Karpas-422 (cell line): ENCODE measurements at places on chromosomes 11 and 22. TPM values are rescaled to one million over a fixed set of nuclear protein-coding genes. Genes with fewer than 3 reads are reported as not detected.

GRCh38 chr11:1765871-1766718 lies 2.4 kb upstream of the CTSD start:
- H3K27ac ChIP-seq: no peak overlapping the region
- no peak overlapping the region for H3K4me3 ChIP-seq
- H3K4me1 ChIP-seq: peaks cover 16% of the 10 kb centered on the region
- H3K36me3 ChIP-seq: no peaks in the 10 kb centered on the region

GRCh38 chr11:7020183-7020917 lies at the start of the genes NLRP14 and ZNF214:
Gene NLRP14, plus strand, starts transcription at chr11:7020479. Its CDS starts 18,108 bp downstream, at chr11:7038587.
Gene ZNF214, minus strand, starts transcription at chr11:7020346. Its CDS starts 17,511 bp downstream, at chr11:7002835.
- H3K4me3 ChIP-seq: no peak within 1 kb of the TSS
- H3K27me3 ChIP-seq: no peaks in the 10 kb centered on the region
- no peaks in the 10 kb centered on the region for H3K4me1 ChIP-seq
- H3K27ac ChIP-seq: no peak within 1 kb of the TSS

Gene PHETA2
- total RNA-seq: not detected in 2 replicates

DNA sequence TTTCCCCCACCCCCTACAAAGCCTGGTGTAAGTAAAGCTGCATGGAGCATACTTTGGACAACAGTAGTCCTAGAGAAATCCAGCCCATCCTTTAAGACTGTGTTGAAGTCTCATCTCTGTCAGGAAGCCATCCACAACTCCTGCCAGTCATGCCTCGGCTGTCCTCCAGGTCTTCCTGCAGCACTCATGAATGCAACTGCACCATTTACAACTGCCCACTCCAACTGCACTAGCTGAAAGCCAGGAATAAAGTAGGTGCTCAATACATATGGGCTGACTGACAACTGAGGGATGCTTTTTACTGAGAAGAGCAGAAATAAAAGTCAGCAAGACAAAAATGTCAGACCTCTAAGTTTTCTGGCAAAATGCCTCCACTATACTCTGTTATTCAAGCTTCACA lies 27.4 kb downstream of the IL18BP start:
- no peak overlapping the region for H3K27ac ChIP-seq
- H3K4me3 ChIP-seq: no peak overlapping the region
- H3K4me1 ChIP-seq: no peaks in the 10 kb centered on the region
- DNase-seq: no peak
- H3K27me3 ChIP-seq: no peaks in the 10 kb centered on the region

DNA sequence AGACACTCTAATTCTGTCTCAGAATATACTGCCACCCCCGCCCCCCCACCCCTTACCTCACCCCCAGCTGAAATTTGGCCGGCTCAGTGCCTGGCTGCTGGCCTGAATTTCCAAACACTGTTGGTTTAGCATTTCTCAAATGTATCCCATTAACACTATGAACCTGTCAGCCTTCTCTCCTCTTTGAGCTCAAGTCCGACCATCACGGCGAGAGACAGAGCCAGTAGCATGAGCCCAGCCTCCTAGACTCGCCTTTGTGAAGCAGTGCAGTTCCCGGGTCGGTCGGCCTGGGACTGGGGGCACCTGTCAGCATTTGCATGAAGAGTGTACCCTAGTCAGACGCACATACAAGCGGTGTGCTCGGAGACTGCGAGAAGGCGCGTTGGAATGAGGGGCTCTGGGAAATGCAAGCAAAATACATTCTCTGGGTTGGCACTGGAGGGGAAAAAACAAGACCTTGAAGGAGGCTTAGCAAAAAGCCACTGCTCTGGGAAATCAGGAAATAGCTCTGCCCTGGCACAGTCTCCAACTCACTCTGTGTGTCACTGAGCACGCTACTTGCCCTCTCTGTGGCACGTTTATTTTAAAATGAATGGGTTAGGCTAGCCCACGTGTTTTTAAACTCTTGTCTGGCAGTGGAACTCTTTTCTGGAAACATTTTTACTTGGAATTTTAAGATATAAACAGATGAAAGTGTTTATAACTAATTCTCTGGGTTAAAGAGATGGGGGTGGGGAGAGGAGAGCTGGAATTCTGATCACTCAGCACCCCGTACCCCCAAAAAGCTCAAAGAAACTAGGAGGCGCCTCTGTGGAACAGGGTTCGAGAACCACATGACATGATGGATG lies 108.3 kb downstream of the TIMP3 start:
- H3K27me3 ChIP-seq: no peaks in the 10 kb centered on the region
- H3K36me3 ChIP-seq: no peaks in the 10 kb centered on the region
- H3K4me1 ChIP-seq: no peaks in the 10 kb centered on the region
- H3K4me3 ChIP-seq: no peak overlapping the region

DNA sequence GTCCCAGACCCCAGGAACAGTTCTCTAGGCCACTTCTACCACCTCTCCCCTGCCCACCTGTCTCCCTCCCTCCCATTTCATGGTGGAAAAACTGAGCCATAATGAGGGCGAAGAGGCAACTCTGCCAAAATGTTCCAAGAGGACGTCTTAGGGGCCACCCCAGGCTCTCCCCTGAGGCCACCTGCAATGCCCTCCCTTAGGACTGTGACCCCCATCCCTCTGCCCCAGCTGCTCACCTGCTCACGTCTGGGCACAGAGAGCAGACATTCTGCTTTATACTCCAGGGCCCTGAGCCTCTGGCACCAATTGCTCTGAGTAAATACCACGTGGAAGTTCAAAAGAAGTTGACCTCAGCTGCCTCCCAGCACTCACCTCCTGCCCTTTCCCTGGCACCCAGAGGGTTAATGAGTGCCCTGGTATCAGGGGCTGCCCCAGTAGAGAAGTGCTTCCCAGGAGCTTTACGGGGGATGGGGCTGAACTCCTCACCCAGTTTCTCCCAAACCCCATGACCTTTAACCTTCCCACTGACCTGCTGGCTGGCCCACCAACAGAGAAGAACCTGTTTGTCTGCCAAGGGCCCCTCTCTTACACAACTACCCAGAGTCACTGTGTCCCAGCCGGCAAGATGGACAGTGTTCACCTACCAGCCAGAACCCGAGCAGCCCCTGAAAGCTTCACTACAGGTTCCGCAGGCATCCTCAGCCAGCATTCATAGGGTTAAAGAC lies 627 bp upstream of the APOA5 start:
- H3K27me3 ChIP-seq: no peaks in the 10 kb centered on the region
- H3K4me1 ChIP-seq: peaks cover 6% of the 10 kb centered on the region
- H3K36me3 ChIP-seq: no peaks in the 10 kb centered on the region
- no peak overlapping the region for H3K27ac ChIP-seq
- no peak for DNase-seq
- no peak overlapping the region for H3K4me3 ChIP-seq

Gene PDE3B
- not detected in 2 replicates for total RNA-seq

DNA sequence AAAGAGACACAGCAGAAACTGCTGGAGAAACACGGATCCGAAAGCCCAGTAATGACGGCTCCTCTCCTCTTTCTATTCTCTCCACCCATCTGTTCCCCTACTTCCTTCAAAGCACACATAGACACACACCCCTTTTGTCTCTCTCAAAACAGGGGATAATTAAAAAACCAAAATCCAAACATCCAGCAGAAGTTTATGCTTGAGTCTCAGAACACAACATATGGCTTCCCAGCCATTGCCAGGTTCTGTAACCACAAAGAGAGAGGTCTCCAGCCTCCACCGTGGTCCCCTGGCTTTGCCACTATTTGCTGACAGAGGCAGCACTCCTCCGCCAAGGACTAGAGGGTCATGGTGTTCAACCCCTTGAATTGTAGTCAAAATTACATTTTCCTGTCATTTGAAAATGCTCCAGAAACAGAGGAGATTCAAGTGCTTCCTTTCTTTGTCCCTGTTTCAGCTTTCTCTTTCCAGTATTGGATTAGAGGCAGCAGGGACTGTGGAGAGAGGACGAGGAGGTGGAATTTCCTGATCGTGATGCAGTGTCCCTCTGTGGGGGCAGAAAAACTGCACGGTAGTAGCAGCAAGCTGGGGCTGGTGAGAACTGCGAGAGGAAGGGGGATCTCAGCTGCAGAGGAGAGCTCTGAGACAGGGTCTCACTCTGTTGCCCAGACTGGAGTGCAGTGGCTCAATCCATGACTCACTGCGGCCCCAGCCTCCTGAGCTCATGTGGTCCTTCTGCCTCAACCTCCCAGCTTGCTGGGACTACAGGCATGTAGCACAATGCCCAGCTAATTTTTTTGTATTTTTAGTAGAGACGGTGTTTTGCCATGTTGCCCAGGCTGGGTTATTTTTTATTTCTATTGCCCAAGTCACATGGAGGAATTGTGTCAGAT lies 60.3 kb downstream of the UBASH3B start:
- no peak for DNase-seq
- no peaks in the 10 kb centered on the region for H3K36me3 ChIP-seq
- H3K27ac ChIP-seq: no peak overlapping the region
- H3K27me3 ChIP-seq: no peaks in the 10 kb centered on the region
- peaks cover 14% of the 10 kb centered on the region for H3K4me1 ChIP-seq

GRCh38 chr11:61370349-61371005 lies 8.3 kb downstream of the TMEM138 start:
- no peak for DNase-seq
- H3K27ac ChIP-seq: no peak overlapping the region
- H3K4me3 ChIP-seq: no peak overlapping the region
- H3K4me1 ChIP-seq: no peaks in the 10 kb centered on the region
- H3K27me3 ChIP-seq: no peaks in the 10 kb centered on the region

Gene MPZL3
- total RNA-seq: 2.7 and 7.0 TPM in 2 replicates

GRCh38 chr11:17517186-17517585 lies 27.0 kb downstream of the USH1C start:
- no peaks in the 10 kb centered on the region for H3K27me3 ChIP-seq
- no peak overlapping the region for H3K27ac ChIP-seq
- no peak overlapping the region for H3K4me3 ChIP-seq
- no peak for DNase-seq
- H3K36me3 ChIP-seq: no peaks in the 10 kb centered on the region

- H3K27me3 ChIP-seq: no peaks in the 10 kb centered on the region
- H3K4me3 ChIP-seq: no peak overlapping the region
- H3K27ac ChIP-seq: no peak overlapping the region
- no peaks in the 10 kb centered on the region for H3K36me3 ChIP-seq
- DNase-seq: no peak
Measured at GRCh38 chr11:128852327-128853023, 14.6 kb downstream of the KCNJ1 start.

Gene P2RY6
- total RNA-seq: not detected in 2 replicates

Gene CCDC157
- 0.69 and 0.82 TPM in 2 replicates for total RNA-seq

GRCh38 chr11:119780222-119780953 lies 51.4 kb upstream of the NECTIN1 start:
- H3K27me3 ChIP-seq: no peaks in the 10 kb centered on the region
- H3K27ac ChIP-seq: no peak overlapping the region
- DNase-seq: no peak
- no peaks in the 10 kb centered on the region for H3K4me1 ChIP-seq
- no peaks in the 10 kb centered on the region for H3K36me3 ChIP-seq
- H3K4me3 ChIP-seq: no peak overlapping the region

Gene C1QTNF4
- 4.9 TPM in 1 of 2 replicates, not detected in the other for total RNA-seq

DNA sequence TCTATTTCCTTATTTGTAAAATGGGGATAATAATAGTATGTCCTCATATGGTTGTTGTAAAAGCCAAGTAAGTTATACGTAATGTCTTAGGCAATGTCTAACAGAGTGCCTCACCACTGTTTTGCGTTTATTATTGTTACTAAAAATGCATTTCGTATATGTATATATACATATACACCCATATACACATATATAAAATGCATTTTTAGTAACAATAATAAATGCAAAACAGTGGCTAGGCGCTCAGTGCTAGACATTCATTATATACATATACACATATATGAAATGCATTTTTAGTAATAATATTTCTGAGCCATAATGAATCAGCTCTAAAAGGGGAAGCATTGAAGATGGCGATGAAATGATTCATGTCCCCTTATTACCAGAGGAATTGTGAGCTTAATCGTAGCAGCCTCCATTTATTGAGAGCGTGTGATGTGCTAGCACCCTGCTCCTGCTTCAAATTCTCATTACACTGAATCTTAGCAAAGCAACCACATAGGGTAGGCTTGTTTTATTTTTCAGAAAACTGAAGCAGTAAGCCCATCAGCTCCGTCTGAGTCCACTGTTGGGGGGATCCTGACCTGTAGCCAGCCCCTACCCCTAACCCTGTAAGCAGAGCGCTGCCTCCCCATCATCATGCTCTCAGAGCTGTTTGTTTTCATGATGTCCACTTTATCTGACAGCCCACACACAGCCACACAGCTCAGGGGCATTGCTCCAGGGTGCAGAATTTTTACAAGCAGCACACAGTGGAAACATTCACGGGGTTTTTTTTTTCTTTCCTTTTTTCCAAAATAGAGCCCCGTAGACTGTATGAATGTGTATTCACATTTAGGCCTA lies 97.1 kb upstream of the NAV2 start:
- DNase-seq: no peak
- no peaks in the 10 kb centered on the region for H3K36me3 ChIP-seq
- H3K4me3 ChIP-seq: no peak overlapping the region
- no peaks in the 10 kb centered on the region for H3K4me1 ChIP-seq
- H3K27ac ChIP-seq: no peak overlapping the region

- 0 out of 2 replicates have a peak, but pooled peaks cover 4% of the 10 kb centered on the region for H3K27me3 ChIP-seq
- H3K27ac ChIP-seq: no peak overlapping the region
- H3K4me1 ChIP-seq: peaks cover 7% of the 10 kb centered on the region
- no peaks in the 10 kb centered on the region for H3K36me3 ChIP-seq
Measured at GRCh38 chr22:35518811-35519210, 21.8 kb upstream of the RASD2 start.

- peak within 1 kb of the TSS; percentile 73 for H3K4me3 ChIP-seq
- peaks cover 17% of the 10 kb centered on the region for H3K4me1 ChIP-seq
- no peaks in the 10 kb centered on the region for H3K27me3 ChIP-seq
Measured at GRCh38 chr11:108498046-108498815, at the start of gene POGLUT3. Gene POGLUT3, minus strand, starts transcription at chr11:108498384. Its CDS starts 18 bp downstream, at chr11:108498366.

DNA sequence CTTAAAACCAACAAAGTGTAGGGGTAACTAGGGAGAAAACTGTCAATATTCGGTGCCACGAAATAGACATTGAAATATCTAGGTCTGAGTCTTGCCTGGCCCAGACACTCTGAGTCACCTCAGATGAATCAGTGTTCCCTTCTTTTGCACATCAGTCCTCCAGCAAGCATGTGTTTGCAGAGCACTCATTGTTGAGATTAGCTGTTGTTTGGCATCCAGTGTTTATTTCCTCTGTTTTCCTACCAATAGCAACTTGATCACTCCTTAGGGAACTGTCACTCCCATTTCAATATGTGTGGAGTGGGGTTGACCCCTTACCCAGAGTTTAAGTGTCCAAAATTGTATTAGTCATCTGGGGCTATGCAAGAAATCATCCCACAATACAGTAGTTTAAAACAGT lies 4.7 kb upstream of the ASCC2 start:
- H3K27ac ChIP-seq: no peak overlapping the region
- H3K27me3 ChIP-seq: no peaks in the 10 kb centered on the region
- H3K36me3 ChIP-seq: no peaks in the 10 kb centered on the region
- H3K4me1 ChIP-seq: peaks cover 6% of the 10 kb centered on the region
- no peak overlapping the region for H3K4me3 ChIP-seq

GRCh38 chr11:2077061-2077802 lies 62.0 kb downstream of the IGF2 start:
- no peak overlapping the region for H3K27ac ChIP-seq
- H3K4me3 ChIP-seq: no peak overlapping the region
- no peaks in the 10 kb centered on the region for H3K27me3 ChIP-seq
- H3K36me3 ChIP-seq: no peaks in the 10 kb centered on the region

DNA sequence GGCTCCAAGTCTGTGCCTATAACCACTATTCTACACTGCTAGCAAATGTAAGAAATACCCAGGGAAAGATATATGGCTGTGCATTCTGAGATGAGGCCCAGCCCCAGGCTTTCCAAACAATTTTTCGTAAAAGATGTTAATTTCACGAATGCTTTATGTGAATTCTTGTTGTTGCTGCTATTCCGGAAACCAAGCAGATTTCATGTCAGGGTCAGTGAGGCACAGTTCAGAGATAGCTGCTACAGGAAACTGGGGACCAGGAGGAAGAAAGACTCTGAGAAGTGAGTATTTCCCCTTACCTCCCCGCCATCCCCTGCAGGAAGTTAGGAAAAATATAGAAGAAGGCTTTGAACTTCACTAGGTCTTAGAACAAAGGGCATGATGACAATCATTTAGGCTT lies 84.7 kb upstream of the TP53I11 start:
- H3K36me3 ChIP-seq: peaks cover 4% of the 10 kb centered on the region; the same call in 1 of the 2 replicates
- no peak for DNase-seq
- peaks cover 69% of the 10 kb centered on the region for H3K4me1 ChIP-seq
- no peaks in the 10 kb centered on the region for H3K27me3 ChIP-seq
- H3K27ac ChIP-seq: no peak overlapping the region
- no peak overlapping the region for H3K4me3 ChIP-seq
